ENCODE measurements at places on chromosomes 1 and 21.

DNA sequence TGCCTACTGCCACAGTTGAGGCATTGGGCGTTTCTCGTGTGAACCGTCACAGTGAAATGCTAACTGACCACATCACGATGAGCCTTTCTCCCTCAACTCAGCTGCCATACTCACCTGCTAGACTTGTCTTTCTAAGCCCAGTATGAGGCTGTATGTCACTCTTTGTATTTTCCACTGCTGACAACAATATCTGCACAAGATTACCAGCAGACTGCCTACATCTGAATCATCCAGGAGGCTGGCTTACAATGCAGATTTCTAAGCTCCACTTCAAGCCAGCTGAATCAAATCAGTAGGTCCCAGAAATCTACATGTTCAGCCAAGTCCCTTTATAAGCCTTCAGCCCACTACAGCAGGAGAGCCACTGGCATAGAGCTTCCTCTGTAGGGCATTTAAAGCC is 355.0 kb upstream of the DUSP10 start:
- no peak for DNase-seq

- no peak for DNase-seq
Observed at GRCh38 chr1:41414296-41414695, 53.1 kb downstream of the FOXO6 start.

- DNase-seq: no peak
Observed at GRCh38 chr1:60936163-60936562, 146.2 kb upstream of the NFIA start.

- DNase-seq: no peak
Observed at GRCh38 chr1:30258876-30259275, 464.5 kb downstream of the MATN1 start.

GRCh38 chr21:17461582-17461981 is 51.3 kb upstream of the CXADR start:
- DNase-seq: no peak

DNA sequence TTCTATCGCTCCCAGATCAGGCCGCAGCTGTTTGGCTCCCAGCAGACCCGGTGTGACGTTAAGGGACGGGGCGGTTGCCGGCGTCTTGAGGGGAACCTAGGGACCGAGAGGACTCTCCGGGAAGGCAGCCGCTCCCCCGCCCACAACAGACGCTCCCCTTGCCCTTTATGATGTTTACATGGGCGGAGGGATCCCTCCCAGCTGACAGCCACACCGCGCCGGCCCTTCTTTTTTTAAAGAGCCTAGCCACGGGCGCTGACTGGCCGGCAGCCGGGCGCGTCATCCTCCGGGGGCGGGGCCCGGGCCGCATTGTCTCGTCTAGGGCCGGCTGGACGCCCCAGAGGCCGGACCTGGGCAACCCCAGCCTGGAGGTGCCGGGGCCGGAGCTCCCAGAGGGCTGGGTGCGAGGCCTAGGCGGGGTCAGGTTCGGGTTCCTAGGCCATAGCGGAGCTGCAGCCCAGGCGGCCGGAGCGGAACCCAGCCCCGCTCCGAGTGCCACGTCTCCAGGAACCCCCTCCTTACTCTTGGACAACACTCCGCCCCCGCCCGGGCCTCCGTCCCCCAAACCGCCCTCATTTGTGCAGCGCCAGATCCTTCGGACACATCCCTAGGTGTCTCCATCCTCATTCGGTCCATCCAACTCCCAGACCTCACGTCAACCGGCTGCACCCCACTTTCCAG is at the start of gene PCAT6:
TSS of gene PCAT6 (plus strand) at position 340 of the 681 bp plus-strand sequence.
- peak; percentile 81 for DNase-seq

- no peak for DNase-seq
Observed at GRCh38 chr1:91080650-91081049, 58.8 kb upstream of the ZNF644 start.

- no peak for DNase-seq
Observed at GRCh38 chr1:44266400-44267344, 53.4 kb downstream of the DMAP1 start.

Measured in activated T-cell treated with anti-CD3 and anti-CD28 coated beads, Interleukin-2, amount 50 U/mL, for 4 hours (primary cell).